ENCODE measurements at places on chromosomes 2 and 18.

GRCh38 chr18:63433334-63433866 is 11.1 kb upstream of the VPS4B start:
- DNase-seq, result no peak

DNA sequence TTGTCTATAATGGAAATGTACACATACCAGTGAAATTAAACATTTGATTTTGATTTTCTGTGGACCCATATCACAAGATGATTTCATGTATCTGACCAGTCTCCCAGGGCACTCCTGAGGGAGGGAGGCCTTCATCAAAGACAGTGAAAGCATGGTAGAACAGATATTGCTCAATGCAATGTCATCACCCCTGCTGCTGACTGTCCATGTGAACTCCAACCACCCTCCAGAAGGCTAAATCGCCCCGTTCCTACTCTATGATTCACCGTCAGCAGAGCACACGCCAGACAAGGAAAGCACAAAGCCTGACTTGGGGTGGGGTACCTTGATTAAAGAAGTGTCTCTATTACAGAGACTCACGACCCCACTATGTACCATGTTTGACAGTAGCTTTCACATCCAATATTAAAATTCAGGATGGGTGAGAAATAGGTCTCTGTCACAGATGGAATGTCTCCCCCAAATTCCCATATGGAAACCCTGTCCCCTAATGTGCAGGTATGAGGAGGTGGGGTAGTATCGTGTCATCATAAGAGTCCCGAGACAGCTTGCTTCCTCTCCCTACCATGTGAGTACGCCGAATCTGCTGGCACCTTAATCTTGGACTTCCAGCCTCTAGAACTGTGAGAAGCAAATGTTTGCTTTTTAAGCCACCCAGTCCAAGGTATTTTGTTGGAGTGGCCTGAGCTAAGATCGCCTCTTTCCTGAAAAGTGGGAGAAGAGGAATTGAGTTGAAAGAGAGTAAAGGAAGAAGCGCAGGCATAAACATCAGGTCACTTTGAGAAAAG is 42.4 kb downstream of the CYB5A start:
- no peak for DNase-seq

- DNase-seq, result no peak
Observed at GRCh38 chr2:235734688-235735231, 240.9 kb downstream of the AGAP1 start.

GRCh38 chr2:41602341-41602740 is 445.5 kb upstream of the PKDCC start:
- DNase-seq, result no peak

DNA sequence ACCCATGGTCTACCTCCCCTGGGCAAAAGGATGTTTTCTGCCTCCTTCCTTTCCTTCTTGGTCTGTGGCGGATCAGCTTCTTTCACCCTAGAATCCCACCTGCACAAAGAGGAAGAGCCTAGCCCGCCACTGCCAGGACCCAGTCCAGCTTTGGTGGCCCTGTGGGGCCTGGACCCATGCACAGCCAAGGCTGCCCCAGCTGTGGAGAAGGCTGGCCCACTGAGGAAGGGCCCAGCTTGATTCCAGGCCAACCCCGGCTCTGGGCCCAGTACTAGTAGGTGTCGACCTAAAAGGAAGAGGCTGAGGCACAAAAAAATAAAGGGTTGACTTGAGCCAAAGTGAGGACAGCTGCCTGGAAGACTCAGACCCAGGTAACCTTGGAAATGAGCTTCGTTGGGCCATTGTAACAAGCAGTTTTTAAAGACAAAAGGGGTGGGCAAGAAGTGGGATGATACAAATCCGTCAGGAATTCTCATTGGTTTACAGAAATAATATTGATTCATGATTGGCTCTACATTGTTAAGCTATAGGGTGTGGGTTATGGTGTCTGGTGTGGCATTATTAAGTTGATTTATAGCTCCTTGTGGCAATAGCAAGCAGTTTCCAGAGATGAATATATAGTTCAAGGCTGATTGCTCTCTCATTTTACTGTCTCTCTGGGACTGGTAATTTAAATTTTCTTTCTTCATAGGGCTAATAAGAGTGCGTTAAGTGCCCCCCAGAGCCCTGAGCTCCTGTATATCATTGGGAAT is 29.8 kb upstream of the MAL start:
- DNase-seq, result no peak

DNA sequence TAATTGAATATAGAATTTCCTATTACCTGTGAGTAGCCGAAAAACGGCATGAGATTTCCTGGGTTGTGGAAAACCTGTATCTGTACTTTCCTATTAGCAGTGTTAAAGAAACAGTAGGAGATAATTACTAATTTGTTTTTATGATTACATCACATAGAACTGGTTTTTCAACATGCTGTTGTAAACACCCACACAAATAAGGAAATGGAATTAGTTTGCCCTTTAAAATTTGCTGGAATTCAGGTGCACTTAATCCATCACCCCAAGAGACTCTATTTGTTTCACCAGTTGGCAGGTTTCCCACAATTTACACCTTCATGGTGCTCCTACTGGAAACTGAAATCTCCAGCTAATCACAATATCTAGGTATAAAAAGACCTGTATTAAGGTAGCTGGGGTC is 274.1 kb upstream of the SLC8A1 start:
- no peak for DNase-seq
